ENCODE measurements at places on chromosomes 1 and 21. TPM values are rescaled to one million over a fixed set of nuclear protein-coding genes. Genes with fewer than 3 reads are reported as not detected.

RXFP4 gene
- total RNA-seq = not detected

DNA sequence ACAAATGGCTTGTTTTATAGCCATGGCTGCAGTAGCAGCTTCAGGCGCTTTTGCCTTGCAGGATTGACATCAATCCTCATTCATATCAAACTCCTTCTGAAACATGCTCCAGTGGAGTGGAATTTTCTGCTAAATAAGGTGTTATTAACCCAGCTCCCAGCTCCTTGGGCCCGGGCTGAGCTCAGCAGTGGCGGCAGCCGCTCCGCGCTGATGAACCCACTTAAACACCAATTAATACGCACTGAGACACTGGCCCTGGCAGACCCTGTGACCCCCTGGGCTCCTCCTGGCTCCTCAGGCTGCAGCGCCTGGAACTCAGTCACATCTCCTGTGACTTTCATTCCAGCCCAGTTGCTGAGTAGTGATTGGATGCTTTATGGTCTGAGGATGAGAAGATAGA is 137.4 kb upstream of the GRIK3 start:
- no peaks in the 10 kb centered on the region for H3K36me3 ChIP-seq
- H3K27me3 ChIP-seq = peaks cover 22% of the 10 kb centered on the region
- H3K27ac ChIP-seq = no peak overlapping the region
- H3K4me1 ChIP-seq = no peaks in the 10 kb centered on the region
- H3K4me3 ChIP-seq = no peak overlapping the region

DNA sequence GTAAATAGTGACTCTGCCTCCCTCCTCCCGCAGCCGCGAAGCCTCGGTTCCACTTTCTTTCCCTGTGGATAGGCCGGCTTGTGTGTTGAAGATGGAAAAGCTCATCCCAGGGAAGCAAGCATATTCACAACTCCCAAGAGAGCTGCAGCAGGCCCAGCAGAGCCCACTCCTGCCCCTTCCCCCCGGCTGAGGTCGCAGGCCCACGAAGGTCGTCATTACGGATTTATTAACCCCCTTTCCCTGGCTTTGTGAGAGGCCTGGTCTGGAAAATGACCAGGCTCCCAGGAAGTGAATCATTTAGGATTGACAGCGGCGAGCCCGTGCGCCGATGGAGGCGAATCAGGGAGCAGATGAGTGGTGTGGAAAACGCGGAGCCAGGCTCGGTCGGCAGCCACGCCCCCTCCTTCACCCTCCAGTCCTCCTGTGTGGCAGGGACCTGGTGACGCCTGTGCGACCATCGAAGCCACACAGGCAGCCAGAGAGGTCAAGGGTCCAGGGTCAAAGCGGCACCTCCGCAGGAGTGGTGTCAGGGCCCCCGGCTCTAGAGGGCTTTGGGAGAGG is 93.4 kb downstream of the PRDM16 start:
- DNase-seq = no peak
- H3K27me3 ChIP-seq = no peaks in the 10 kb centered on the region
- no peaks in the 10 kb centered on the region for H3K36me3 ChIP-seq
- H3K4me1 ChIP-seq = peaks cover 8% of the 10 kb centered on the region

GRCh38 chr1:184806296-184806721 is 51.7 kb upstream of the EDEM3 start:
- DNase-seq = no peak
- H3K27ac ChIP-seq = no peak overlapping the region
- no peaks in the 10 kb centered on the region for H3K27me3 ChIP-seq

GRCh38 chr1:215482079-215482478 is 85.0 kb upstream of the KCTD3 start:
- no peaks in the 10 kb centered on the region for H3K36me3 ChIP-seq
- H3K4me3 ChIP-seq = no peak overlapping the region
- H3K27ac ChIP-seq = no peak overlapping the region
- no peak for DNase-seq
